HCEC 1CT (cell line): ENCODE measurements at places on chromosomes 2 and 18.

- DNase-seq: no peak
These were observed 986.3 kb upstream of the CELF4 start for GRCh38 chr18:38551881-38552280.

GRCh38 chr2:148218326-148219075, 197.6 kb downstream of the MBD5 start:
- peak; percentile 43 for DNase-seq

- DNase-seq: no peak
These were observed 104.1 kb upstream of the TRIB2 start for GRCh38 chr2:12612671-12613070.

GRCh38 chr2:85537600-85538506, 1.1 kb upstream of the MAT2A start:
- peak; percentile 28 for DNase-seq

- DNase-seq: peak; percentile 61
These were observed 3.2 kb downstream of the UBXN4 start for GRCh38 chr2:135744760-135745314.

DNA sequence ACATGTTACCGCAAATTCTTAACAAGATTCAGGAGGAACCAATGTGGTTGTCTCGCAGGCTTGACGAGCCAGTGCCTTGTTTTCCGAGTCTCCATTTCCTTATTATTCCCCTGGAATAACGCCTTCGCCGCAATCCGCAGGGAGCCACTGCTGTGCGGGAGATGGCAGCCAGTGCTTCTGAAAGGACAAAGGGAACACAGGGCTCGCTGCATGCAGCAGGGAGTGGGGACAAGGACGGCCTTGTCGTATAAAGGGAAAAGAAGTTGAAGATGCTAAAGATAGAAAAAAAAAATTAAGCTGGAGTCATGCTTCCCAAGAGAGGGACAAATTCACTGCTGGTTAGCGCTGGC, 221.4 kb downstream of the NDUFA10 start:
- no peak for DNase-seq

- DNase-seq: no peak
These were observed 563.1 kb upstream of the LINC00305 start for GRCh38 chr18:64712035-64712434.

DNA sequence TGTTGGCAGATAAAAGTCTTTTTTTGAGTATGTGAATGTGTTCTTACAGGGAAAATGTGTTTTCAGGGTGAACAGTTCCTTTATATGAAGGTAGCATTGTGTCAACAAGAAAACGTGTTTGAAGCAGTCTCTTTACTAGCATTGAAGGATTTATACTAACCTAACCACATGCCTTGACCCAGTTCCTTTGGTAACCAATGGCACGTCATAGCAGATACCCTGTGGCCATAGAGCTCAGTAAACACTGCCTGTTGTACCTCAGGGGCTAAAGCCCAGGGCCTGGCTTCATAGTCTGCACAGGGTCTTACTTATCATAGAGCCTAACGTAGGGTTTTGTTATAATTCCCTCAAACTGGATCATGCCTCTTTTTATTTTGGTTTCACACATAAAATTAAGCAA, 32.1 kb upstream of the NFU1 start:
- no peak for DNase-seq

GRCh38 chr18:74063023-74063422, 84.6 kb downstream of the FBXO15 start:
- no peak for DNase-seq

DNA sequence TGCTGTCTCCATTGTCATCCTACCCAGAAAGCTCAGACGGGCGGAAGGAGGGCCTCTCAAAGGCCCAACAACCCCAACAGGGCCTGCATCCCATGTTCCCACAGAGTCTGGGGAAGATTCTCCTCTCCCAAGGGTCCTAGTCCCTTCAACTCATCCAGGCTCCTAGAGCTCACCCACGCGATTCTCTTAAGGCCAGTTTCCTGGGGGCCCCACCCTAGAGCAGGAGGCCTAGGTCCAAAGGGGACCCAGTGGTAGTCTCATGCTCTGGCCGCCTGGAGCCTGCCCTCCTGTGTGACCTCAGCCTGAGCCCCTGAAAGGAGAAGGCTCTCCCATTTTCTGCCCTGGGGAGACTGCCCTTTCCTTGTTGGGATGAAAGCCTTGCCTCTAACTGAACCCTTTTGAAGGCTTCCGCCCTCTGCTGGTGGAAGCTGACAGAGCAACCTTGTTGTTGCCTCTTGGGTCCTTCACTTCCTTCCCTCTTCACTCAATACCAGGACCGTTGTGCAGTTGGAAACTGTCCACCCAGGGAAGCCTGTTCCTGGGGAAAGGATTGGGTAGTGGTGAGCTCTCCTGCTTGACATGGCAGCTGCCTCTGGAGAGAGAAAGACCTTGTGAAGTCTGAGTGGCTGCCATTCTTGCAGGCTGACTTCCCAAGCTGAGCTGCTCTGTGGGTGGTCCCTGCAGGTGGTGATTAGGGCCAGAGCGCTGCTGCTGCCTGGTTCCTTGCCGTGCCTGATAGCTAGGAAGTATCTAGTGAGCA, 86.0 kb upstream of the ALPP start:
- DNase-seq: peak; percentile 44

- DNase-seq: no peak
These were observed 408.7 kb upstream of the NRP2 start for GRCh38 chr2:205273627-205274026.

- DNase-seq: no peak
These were observed 424.9 kb upstream of the MYT1L start for GRCh38 chr2:2755990-2756389.

DNA sequence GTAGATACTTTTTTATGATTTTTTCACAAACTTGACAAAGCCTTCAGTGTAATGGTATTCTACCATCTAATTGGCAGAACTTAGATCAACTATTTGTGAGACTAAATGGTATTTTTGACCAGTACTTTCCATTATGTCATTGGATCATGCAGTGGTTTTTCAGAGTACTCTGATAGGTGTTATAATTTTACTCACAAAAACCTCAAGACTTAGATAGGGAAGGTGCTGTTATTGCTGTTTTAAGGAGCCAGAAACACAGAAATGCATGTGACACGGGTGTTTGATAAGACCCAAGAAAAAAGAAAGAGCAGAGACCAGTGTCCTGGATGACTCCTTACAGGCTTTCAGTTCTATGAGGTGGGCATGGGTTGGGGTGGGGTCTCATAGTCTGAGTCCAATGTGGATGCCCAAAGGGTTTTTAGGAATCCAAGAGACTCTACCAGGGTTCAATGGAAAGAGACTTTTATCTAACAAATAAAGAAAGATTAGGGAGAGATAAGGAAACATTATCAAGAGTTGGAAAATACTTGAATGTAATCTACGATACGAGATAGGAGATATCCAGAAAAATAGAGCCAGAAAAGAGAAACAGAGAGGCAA, 31.3 kb downstream of the SP140 start:
- DNase-seq: no peak

- DNase-seq: no peak
These were observed 13.3 kb upstream of the CYRIA start for GRCh38 chr2:16678964-16679363.

DNA sequence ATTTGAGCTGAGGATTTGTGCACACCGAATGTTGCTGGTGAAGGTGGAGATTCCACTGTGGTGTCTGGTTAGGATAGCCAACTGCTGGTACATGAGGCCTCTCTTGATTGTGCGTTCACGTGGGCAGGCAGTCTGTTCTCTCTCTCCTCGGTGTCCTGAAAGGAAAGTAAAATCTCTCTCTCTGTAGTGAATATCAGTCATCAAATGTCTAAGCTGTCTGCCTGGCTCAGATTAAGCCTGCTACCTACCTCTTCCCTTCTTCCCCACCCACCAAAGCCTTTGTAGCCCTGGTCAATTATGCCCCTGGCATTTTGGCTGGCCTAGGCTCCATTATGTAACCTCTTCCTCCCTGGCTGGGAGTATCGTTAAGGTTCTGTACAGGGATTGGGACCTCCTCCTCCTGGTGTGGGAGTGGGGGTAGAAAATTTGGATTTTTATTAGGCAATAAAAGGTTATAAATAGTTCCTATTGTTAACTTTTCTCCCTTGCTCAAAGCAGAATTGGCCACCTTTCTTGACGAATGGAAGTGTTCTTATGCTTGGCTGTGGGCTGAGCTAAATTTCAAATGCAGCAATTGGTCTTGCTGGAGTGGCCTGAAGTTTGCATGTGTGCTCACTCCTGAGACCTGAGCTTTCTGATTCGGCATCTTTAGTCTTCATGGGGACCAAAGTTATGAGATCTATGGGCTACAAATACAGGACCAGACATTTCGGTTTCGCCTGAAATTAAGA, 148.8 kb downstream of the WDSUB1 start:
- no peak for DNase-seq

GRCh38 chr2:152337511-152337903, 2.5 kb downstream of the FMNL2 start:
- DNase-seq: no peak

- DNase-seq: no peak
These were observed 69.0 kb upstream of the DLGAP1 start for GRCh38 chr18:4524096-4524495.

DNA sequence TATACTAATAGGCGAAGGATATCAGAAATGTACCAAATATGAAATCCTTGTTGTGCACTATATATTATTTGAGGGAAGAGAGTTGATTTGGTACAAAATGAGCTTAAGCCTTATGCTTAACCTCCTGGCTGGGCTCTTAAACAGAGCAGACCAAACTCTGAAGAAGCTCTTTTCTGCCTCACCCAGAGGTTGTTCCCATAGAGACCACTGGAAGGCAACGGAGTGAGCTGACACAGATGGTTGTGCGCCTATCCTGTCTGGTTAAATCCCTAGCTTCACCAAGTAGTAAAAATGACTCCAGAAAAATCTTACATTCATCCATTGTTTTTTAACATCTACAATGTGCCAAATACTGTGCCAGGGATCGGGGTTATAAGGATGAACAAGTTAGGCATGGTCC, 55.9 kb upstream of the NOL4 start:
- no peak for DNase-seq

GRCh38 chr2:151758744-151759143, 24.5 kb upstream of the NEB start:
- no peak for DNase-seq

GRCh38 chr2:240963065-240963867, 35.2 kb upstream of the SNED1 start:
- DNase-seq: no peak

GRCh38 chr2:156437931-156438410, 1.8 kb downstream of the GPD2 start:
- DNase-seq: peak; percentile 19

DNA sequence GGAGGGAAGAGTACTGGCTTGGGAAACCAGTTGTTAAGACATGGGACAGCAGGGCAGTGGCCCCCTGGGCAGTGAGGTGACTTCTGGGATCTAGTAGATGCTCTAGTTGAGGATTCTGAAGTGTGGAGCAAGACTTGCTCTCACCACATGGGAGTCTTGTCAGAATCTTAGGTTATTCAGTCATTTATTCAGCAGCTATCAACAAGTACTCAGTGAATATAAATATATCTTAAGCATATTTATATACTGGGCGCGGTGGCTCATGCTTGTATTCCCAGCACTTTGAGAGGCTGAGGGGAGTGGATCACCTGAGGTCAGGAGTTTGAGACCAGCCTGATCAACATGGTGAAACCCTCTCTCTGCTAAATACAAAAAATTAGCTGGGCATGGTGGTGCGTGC, 20.0 kb downstream of the STON1 start:
- no peak for DNase-seq

GRCh38 chr18:36299015-36299414, 1.5 kb downstream of the FHOD3 start:
- DNase-seq: no peak

GRCh38 chr2:65128297-65129190, 1.4 kb downstream of the RAB1A start:
- DNase-seq: peak; percentile 49

DNA sequence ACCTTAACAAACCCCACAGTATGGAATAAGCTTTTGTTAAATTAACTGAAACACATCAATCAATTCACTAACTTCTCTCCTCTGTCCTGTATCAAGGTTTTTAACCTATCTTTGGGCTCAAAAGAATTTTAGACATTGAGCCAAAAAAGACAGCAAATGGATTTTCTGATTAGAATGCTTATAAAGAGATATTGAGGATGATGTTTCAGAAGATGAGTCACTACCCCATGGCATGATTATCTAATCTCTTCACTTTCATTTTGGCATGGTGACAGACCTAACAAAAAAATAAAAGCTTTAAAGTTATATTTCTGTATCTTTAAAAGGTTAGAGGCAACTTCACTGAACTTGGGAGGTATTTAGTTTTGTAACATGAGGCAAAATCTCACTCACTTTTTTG, 55.5 kb downstream of the SGPP2 start:
- no peak for DNase-seq

GRCh38 chr2:148981324-148981723, 57.2 kb upstream of the LYPD6B start:
- no peak for DNase-seq

GRCh38 chr2:235605312-235606003, 111.6 kb downstream of the AGAP1 start:
- peak; percentile 96 for DNase-seq

GRCh38 chr18:37640504-37640903, 74.9 kb upstream of the CELF4 start:
- no peak for DNase-seq

DNA sequence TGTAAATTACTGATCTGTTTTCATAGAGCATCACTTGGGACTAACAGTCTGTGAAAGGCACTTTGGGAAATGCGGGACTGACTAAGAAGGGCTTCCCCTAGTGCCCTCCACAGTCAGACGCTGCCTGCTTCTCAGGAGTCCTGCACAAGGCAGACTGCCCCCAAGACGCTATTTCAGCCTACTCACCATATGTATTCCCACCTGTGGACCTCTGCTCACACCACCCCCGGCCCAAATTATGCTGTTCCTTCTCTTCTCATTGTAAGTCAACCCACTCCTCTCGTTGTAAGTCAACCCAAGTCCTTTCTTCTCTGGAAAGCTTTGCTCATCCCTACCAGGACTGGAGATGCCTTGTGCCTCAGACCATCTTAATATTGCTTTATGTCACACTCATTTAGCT, 175.3 kb downstream of the GFPT1 start:
- DNase-seq: no peak

DNA sequence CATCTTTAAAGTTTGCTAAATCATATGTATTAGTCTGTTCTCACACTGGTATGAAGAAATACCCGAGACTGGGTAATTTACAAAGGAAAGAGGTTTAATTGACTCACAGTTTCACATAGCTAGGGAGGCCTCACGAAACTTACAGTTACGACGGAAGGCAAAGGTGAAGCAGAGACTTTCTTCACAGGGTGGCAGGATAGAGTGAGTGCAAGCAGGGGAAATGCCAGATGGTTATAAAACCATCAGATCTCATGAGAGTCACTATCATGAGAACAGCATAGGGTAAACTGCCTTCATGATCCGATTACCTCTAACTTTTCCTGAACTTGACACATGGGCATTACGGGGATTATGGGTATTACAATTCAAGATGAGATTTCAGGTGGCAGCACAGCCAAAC, 1075.2 kb upstream of the NRXN1 start:
- DNase-seq: no peak

GRCh38 chr2:19722531-19722971, 179.2 kb downstream of the TTC32 start:
- DNase-seq: no peak

GRCh38 chr2:80459028-80459427, 154.5 kb upstream of the LRRTM1 start:
- no peak for DNase-seq

- DNase-seq: no peak
These were observed 99.0 kb upstream of the LTBP1 start for GRCh38 chr2:32847734-32848133.
